Esophagus squamous epithelium (tissue), 5 donors: ENCODE measurements at places on chromosomes 6 and 20.

- DNase-seq, result no peak
Observed at GRCh38 chr6:76683985-76684384, 611.5 kb upstream of the IMPG1 start.

DNA sequence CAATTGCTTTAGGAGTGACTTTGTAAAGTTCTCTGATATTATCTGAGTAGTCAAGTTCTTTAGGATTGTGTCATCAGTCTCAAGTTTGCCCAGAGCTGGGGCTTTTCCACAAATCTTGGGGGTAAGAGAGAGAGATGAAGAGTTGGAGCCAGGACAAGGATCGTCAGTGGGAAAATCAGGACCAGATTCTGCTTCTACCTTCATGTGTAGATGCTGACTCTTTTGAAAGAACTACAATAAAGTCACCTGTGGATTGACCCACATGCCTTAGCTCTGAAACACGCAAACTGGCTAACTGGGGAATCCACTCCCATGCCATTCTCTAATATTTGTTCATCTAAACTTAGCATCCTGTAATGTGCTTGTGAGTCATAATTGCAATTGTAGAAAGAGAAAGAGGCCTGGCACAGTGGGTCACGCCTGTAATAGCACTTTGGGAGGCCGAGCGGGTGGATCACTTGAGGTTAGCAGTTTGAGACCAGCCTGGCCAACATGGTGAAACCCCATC is 15.6 kb upstream of the BICRAL start:
- DNase-seq, result no peak

GRCh38 chr6:125550892-125551291 is 198.5 kb upstream of the HEY2 start:
- DNase-seq, result no peak

DNA sequence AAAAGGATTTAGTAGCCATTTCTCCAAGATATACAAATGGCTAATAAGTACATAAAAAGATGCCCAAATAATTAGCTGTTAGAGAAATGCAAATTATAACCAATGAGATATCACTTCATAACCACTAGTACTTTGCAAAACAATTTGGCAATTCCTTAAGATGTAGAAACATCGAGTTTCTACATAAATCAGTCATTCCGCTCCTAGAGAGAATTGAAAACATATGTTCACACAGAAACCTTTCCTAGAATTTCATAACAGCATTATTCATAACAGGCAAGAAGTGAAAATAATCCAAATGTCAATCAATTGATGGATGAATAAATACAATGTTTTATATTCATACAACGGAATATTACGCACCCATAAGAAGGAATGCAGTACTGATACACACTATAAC is 20.5 kb upstream of the NT5E start:
- DNase-seq, result no peak

GRCh38 chr6:85403331-85404015 is 46.4 kb upstream of the NT5E start:
- no peak for DNase-seq

DNA sequence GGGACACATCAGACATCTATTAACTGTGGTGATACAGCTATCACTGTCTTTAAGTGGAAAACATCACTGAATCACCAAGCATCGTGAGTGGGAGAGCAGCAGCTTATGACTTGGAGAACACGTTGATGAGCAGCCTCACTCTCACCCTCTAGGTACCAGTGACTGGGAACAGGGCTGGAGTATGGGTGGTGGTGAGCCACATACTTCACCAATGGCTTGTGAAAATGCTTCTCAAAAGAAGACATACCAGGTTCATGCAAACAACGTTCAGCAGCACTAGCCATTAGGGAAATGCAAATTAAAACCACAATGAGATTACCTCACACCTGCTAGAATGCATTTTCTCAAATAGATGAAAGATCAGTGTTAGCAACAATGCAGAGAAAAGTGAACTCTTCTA is 25.3 kb downstream of the SNX5 start:
- DNase-seq, result no peak

GRCh38 chr6:119333707-119334295 is 15.8 kb downstream of the MAN1A1 start:
- no peak for DNase-seq

DNA sequence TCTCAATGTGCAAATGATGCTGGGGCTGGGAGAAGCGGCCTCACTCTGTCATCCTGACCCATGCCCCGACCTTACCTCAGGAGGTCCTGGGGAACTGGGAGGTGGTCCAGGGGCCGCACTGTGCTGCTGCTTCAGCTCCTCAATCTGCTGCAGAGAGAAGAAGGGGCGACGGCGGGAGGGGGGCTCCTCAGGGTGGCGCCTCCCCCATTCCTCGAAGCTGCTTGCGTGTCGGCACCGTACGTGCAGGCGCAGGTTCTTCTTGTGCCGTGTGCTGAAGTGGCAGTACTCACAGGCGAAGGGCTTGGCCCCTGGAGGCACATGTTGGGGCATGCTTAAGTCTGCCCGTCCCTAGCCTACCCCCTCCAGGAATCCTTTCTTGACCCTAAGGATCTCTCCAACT is 12.9 kb downstream of the ZNF335 start:
- DNase-seq, result no peak

DNA sequence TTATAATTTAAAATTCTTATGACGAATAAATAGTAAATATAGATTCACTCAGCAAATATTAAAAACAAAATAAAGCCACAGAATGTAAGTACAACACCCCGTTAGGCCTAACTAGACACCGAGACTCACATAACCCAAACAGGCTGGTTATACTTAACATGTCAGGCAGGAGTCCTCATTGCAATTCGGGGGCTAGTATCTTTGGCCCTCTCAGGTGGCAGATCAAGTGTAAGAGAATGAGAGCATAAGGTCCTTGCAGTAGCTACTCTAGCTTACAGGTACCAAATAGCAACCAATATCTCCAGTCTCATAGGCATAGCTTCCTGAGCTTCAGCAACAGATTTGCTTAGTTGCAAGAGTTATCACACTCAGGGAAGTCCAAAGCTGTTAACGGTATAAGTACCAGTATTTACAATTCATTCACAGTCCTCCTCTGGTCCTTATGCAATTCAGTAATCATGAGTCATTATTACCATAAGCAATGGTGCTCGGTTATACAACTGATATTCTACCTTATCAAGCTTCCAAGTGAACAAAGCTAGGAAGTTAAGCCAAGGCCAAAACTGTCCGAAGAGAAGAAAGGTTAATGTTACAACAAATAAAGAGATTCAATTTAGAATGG is 20.1 kb downstream of the REV3L start:
- DNase-seq, result no peak

GRCh38 chr6:6680526-6680925 is 92.0 kb downstream of the LY86 start:
- DNase-seq, result no peak

DNA sequence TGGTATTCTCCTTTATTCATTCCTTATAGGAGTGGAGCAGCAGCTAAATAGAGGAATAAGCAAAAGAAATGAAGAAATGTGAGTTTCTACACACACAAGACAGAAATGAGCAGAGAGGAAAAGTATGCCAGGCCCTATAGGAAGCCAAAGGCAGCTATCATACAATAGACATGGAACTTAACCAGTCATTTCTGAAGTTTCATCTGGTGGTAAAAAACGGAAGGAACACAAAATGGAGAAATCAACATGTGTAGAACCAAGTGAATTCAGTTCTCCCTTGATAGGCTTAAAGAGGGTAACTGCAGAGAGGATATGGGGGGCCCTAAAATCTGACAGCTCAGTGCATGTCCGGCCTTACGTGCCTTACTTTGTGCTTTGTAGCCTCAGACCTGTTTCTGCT is 44.6 kb downstream of the TSBP1 start:
- no peak for DNase-seq

GRCh38 chr6:15296735-15297134 is 50.9 kb downstream of the JARID2 start:
- DNase-seq, result no peak

- no peak for DNase-seq
Observed at GRCh38 chr20:49851231-49851705, 38.6 kb downstream of the SLC9A8 start.

GRCh38 chr6:34788111-34788510 is 3.8 kb upstream of the BLTP3A start:
- DNase-seq, result no peak

GRCh38 chr6:17662585-17662984 is 44.1 kb downstream of the NUP153 start:
- DNase-seq, result no peak

DNA sequence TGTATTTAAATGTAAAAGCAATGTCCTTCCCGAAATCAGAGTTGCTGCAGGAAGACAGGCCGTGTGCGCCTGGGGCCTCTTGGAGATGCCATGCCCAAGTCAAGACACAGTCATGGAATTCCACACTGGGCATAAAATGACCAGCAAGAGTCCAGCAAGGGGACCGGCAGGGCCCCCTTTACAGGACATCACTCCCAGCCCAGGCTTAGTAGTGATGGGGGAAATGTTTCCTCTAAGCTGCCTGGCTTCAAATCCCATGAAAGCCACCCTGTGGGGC is 1.9 kb upstream of the PPP1R3G start:
- no peak for DNase-seq

GRCh38 chr20:25987073-25987927 is 290.6 kb upstream of the ZNF337 start:
- DNase-seq, result no peak

- DNase-seq, result no peak
Observed at GRCh38 chr20:6426287-6426891, 303.6 kb upstream of the FERMT1 start.

DNA sequence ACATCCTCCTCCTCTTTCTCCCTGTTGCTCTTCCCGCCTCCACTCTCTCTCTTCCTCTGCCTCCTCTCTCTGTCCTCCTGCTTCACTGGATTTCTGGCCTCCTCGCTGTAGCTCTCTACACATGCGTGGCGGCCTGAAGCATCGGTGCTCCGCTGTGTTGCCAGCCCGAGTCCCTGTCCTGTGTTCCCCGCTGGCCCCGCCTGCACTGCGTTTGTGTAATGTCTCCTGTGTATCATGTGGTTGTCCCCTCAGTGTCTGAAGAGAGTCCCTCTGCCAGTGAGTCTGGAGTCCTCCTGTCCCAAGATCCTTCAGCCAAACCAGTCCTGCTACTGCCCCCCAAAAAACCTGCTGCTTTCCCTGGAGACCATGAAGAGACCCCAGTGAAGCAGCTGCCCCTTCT is 143.8 kb downstream of the TBC1D7 start:
- DNase-seq, result no peak
